ENCODE measurements at places on chromosomes 1 and 21. TPM values are rescaled to one million over a fixed set of nuclear protein-coding genes. Genes with fewer than 3 reads are reported as not detected.

DNA sequence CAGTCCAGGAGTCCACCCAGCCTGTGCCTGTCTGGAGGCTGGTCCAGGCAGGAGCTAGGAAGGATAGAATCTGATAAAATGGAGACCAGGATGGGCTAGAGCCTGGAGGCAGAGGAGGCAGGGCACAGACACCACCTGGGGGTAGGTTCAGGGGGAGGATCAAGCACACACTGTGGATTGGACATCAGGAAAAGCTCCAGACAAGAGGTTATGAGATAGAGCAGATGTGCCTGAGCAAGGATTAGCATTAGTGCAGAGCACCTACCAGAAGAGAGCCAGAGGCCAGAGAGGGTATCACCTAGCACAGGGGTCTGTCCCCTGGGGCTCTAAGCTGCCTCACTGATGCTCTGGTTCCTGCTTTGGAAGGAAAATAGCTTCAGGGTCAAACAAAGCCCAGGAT, 216.7 kb upstream of the ZC3H12A start:
- no peak for DNase-seq

- DNase-seq, result no peak
These were observed 11.2 kb upstream of the CYP2J2 start for GRCh38 chr1:59937636-59938210.

DNA sequence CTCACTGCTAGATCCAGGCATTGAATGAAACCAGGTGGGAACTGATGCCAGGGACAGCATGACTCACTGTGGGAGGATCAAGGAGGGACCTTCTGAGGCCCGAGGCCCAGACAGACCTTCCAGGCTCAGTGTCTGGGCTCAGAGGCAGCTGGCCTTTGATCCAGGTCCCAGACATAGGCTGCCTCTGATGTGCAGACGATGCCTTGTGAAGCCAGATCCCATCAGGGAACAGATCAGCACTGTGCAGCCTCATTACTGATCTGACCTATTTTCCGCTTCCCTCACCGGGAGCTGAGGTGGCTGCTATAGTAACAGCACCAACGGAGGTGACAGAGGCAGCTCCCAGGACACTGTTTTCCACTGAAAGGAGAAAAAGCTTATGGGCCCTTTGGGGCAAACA, 399.5 kb downstream of the MATN1 start:
- no peak for DNase-seq

DNA sequence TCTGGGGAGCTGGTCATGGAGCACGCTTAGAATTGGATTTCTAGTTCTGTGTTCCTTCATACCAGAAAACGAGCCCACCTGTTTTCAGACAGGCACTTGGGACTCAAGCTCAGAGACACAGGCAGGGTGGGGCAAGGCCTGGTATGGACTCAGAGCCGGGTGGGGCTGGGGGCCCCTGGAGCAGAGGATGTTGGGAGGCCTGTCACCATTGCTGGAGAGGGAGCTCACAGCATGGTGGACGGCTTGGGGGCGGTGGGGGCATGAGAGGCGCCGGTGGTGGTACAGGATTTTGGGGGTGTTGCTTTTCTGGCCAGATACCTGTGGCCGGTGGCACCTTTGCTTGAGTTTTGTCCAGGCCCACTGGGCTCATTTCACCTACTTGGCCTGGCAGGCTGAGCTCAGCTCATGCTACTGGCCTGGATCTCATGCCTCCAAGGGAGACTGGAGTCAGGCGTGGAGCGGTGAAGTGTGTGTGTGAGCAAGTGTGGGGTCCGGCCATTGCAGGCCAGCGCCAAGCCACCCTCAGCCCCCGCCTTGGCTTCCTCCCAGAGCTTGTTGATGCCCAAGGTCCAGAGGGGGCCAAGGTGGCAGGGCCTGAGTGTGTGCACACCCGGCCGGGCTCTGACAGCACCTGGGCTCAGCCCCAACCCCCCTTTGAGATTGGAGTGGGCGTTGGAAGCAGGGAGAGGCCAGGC, 8.7 kb downstream of the SLX9 start:
- peak; percentile 54 for DNase-seq

DNA sequence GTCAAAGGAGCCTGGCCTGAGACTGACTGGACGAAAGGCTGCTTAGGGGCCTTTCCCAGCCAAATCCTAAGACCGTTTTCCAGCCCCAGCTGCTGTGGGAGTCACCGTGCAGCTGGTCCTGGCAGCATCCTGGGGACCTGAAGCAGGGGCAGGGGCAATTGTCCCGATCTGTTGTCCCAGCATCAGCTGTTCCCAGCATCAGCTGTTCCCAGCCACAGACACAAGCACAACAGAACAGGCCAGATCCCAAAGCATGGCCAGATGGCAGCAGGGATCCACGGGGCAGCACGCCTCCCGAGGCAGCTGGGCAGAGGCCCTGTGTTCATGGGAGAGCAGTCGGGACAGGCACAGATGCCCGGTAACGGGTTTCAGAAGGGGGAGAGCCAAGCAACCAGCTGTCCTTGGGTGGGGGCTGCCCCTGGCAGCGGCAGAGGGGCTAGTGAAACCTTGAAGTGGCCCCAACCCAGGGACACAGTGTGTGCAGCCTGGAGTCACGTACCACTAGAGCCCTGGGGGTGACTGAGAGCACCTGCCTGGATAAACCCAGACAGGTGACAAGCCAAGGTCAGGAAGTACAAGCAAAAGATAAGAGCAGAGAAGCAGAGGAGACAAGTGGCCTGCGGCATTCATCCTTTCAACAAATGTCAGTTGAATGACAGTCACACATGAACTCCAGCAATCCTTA, 13.3 kb downstream of the CELA2B start:
- no peak for DNase-seq

DNA sequence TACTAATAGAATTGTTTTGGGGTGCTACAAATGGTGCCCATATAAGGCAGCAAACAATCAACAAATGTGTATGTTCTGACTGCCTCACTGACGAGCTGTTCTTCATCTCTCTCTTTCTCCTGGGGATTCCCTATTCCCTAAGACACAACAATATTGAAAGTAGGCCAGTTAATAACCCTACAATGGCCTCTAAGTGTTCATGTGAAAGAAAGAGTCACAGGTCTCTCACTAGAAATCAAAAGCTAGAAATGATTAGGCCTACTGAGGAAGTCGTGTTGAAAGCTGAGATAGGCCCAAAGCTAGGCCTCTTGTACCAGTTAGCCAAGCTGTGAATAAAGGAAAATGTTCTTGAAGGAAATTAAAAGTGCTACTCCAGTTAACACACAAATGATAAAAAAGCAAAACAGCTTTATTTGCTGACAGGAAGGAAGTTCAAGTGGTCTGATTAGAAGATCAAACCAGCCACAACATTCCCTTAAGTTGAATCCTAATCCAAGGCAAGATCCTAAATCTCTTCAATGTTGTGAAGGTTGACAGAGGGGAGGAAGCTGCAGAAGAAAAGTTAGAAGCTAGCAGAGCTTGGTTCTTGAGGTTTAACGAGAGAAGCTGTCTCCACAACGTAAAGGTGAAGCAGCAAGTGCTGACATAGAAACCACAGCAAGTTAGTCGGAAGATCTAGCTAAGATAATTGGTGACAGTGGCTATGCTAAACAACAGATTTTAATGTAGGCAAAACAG, 26.3 kb downstream of the ATP2B4 start:
- DNase-seq, result no peak

- no peak for DNase-seq
These were observed 21.4 kb upstream of the FASLG start for GRCh38 chr1:172637522-172637921.

DNA sequence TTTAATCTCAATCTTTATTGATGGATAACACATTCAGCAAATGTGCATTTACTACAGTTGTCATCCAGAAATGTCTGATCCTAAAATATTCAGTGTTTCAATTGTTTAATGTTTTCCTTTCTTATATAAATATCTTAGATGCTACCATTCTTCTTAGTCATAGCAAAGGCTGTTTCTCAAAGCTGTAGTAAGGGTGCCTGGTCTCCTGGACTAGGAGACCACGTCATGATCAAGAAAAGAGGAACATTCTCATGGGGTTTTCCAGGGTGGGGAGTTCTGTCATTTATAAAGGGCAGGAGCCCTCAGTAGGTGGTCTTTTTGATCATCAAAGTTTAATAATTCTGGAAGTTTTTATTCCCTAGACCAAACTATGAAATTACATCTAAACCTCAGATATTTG, 292.8 kb downstream of the HMCN1 start:
- DNase-seq, result no peak

DNA sequence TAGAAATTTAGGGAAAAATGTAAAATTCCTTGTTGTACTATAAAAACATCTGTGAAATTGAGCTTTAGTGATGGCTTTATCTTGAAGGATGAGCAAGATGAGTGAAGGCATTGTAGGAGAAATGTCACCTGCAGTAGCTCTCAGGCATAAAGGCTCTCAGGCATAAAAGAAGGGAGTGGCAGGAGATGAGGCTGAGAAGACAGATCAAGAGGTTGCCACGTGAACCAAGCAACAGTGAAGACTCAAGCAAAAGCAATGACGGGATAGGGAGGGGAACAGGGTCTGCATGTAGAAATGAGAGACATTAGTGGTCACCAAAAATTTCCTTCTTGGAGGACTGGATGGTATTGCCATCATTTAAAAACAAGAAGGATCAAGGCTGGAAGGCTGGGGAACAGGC, 98.8 kb downstream of the ST3GAL3 start:
- DNase-seq, result no peak

DNA sequence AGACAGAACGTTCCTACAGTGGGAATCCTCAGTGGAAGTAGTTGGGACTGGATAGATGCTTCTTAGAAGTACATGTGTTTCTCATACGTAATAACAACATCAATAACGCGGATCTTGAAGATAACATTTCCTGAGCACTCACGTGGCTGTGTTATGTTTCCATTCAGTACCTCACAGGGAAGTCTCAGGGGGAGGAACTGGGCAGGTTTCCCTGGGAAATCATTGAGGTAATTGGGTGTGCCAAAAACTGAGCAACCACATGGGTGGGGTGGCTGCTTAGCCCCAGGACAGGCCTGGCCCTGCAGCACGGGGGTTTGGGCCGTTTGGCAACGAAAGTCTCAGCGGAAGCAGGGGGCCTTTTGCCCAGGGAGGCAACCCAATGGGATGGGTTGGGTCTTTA, 133.8 kb downstream of the ZSCAN20 start:
- peak; percentile 26 for DNase-seq

DNA sequence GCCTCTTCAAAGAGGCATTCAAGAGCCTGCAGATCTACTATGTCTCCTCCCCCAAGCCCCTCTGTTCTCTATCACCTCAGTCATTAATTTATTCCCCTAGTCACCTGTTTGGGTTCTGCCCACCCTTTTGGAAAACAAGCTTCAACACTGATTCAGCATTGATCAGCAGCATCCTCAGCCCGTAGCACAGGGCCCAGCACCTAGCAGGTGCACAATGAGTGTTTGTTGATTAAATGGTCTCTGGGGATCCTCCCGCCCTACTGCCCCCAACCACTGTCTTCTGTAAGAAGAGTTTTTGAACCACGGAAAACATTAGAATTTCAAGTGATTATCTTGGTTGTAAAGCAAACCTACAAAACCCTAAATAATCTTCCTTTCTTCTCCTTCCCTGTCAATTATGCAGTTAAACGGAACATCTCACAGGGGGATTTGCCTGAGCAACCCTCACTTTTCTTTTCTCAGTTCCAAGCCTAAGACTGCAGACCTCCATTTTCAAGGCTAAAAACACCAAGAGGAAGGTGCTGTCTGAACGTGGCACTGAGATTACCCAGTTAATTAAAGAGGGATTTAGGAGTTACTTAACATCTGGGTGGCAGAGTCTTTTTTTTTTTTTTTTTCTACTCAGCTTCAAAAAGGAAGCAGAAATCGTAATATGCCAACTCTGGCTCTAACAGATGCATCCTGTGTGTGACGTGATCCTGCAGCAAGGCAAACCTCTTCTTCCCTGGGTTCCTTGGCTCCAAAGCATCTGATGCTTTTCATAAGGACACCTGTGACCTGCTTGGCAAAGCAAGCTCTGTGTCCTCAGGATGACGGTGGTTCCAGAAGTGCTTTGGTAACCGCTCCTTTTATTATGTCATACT, 163.0 kb downstream of the KAZN start:
- DNase-seq, result no peak

DNA sequence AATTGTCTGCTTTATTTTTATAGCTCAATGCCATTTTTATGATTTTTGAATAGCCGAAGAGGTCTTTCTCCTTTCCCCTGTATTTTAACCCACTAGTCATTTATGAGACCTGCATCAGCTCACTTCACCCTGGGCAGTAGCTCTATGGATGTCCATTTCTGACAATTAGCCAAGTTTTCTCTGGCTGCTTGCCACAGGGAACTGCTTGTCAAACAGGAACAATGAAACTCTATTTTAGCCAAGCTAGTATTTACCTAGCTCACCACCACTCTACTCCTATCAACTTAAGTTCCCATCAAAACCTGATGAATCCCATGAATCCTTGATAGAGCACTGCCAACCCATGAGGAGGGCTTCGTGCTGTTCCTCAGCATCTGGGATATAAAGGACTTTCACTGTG, 406.7 kb downstream of the RWDD3 start:
- DNase-seq, result no peak

GRCh38 chr1:209387969-209388329, 195.6 kb upstream of the CAMK1G start:
- no peak for DNase-seq

DNA sequence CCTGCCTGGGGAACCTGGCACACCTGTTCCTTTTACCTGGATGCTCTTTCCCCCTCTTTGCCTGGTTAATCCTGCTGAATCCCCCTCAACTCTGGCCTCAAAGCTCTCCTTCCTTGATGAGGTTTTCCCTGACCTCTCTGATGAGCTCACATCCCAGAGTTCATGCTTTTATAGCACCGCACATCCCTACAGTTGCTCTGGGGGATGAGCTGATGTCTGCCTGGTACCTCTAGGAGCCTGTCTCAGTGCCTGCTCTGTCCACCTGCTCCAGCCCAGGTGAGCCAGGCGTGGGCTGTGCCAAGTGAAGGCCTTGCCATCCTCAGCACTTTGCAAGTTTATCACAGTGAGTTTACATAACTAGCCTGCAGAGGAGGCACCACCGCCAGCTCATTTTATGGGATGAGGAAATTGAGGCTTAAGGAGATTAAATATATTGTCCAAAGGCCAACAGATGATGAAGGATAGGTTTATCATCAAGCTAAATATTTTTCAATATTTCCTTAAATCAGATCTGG, 58.6 kb upstream of the TMPRSS2 start:
- no peak for DNase-seq

DNA sequence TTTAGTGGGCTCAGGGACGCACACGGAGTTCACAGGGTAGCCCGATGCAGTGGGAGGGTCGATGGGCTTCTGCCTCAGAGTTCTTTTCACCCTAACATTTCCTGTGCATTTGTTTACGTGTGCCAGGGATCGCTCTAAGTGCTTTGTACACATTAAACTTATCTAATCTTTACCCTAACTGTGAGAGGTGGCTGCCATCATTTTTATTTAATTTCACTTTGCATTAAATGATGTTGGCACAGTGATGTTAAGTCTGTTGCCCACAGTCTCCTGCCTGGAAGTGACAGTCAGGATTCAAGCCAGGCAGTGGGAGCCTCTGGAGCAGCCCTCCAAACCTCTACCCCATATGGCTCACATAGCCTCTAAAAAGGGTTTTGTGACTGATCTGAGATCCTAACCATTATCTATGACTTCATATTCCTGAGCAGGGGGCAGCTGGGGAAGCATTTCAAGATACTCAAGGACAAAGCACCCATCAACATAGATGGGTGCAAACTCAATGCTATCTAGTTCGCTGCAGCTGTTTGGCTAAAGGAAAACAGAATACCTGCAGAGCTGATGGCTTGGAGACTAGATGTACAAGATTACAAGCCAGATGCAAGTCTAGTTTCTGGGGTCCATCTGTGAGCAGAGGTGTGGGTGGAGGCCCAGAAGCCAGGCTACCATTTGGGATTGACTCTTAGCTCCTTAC, 303.8 kb downstream of the DISC1 start:
- no peak for DNase-seq

ARTN gene
- total RNA-seq, result 0.79 TPM

CBR3 gene
- total RNA-seq, result 1.9 TPM

KIF26B gene
- 0.10 TPM for total RNA-seq

CDA gene
- 1.0 TPM for total RNA-seq

CIART gene
- 6.2 TPM for total RNA-seq

ZNF644 gene
- total RNA-seq, result 27.5 TPM

Data from psoas muscle (tissue), 8 donors.